HT1080 (cell line): ENCODE measurements at places on chromosomes 16 and 17. TPM values are rescaled to one million over a fixed set of nuclear protein-coding genes. Genes with fewer than 3 reads are reported as not detected.

TNFRSF17 gene
- total RNA-seq, result not detected in 2 replicates

GRCh38 chr16:56880176-56880575 lies 15.2 kb downstream of the SLC12A3 start:
- no peak for DNase-seq

DNA sequence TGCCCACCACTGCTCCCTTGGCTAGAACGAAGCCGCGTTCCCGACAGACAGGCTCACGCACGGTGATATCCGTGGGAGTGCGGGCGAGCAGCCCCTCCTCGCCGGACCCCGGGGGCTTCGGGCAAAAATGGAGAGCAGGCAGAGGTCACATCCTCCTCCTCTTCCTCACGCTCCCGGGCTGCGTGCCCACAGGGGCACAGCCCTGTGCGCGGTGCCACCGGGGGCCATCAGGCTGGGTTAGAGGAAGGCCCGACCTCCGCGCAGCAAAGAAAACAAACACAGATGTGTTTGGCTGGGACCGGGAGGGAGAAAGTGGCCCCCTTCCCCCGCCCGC lies 519 bp upstream of the NTN1 start:
- DNase-seq, result no peak

CALB2 gene
- total RNA-seq, result 5.4 and 6.9 TPM in 2 replicates

DNA sequence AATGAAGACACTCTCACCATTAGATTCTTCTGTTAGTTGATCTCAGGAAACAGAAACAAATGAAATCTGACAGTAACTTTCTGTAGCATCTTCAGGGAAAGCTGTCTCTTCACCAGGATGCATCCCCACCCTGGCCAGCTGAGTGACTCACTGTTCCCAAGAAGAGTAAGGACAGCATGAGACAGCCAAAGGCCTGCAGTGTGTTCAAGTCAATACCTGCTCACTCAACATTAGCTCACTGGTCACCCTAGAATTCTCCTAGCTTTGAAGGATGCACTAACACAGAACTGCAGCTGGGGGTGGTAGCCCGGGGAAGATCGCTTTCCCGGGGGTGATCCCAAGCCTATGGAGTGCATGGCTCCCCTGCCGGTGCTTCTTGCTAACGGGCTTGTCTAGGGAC lies 28.2 kb upstream of the CLEC18B start:
- peak; percentile 91 for DNase-seq

GRCh38 chr17:72407931-72408330 lies 287.1 kb downstream of the SOX9 start:
- no peak for DNase-seq

- DNase-seq, result no peak
These were observed 551 bp downstream of the WDR81 start for GRCh38 chr17:1724869-1725641.

DNA sequence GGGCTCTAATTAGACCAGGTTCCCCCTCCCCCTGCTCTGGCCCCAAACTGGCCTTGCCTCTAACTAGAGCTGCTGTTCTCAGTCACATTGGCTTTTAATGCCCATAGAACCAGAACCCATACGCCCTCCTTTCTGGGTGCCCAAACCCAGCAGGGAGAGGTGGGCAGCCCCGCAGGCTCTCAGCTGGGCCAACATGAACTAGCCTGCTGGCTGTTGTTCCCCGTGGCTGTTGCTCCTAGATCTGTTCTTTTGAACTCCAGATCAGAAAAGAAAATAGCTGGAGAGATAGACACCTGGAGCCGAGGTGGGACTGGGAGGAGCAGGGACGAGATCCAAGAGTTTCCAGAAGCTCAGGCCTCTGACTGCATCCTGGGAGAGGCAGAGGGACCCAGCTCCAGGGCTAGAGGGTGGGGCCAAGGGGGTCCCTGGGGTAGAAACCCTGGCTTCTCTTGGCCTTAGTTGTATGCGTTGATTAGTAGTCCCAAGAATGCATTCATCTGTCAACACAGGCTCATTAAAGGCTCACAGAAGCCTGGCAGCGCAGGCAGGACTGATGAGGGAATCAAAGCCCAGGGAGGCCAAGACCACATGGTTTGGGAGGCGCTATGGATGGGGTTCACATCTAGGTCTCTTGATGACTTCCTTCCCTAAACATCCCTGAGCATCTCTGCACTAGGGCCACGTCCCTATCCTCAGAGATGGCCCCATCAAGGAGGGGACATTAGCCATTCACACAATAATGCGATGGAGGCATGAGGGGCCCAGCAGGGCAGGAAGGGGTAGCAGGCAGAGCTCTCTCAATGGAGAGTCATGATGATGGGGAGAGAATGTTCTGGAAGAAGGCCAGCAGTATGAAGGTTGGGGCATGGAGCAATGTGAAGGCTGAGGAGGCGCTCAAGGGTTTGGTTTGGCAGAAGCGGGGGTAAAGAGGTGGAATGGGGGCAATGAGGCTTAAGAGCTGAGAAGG lies 1.3 kb upstream of the CPSF4L start:
- no peak for DNase-seq

SPATA2L gene
- total RNA-seq, result 14.4 and 15.1 TPM in 2 replicates

DNA sequence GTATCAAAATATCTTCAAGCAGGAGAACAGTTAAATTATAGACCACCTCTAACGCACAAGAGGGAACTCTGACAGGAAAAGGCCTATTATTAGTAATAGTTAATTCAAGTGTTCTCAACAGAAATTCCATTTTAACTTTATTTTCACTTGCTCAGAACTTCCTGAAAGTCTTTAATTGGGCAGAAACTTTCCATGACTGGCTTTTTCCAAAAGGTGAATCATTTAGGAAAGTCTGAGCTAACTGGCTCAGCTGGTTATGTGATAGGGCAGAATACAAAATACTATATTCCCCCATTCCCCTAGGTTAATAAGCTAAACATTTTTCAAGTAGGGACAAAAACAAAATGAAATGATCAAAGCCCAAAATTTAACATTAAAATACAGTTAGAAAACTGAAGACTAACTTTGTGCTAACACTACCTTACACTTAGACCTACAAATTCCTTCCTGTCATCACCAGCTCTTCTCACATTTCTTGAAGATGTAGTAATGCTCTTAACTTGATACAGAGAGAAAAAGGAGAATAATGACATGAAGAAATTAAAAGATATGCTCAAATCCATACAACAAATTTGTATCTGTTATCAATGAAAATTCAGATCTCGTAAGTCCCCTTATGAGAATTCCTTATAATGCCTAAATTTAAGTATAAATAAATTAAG lies 31.0 kb downstream of the CFDP1 start:
- peak; percentile 41 for DNase-seq

SYCE1L gene
- total RNA-seq, result not detected in 2 replicates

DNA sequence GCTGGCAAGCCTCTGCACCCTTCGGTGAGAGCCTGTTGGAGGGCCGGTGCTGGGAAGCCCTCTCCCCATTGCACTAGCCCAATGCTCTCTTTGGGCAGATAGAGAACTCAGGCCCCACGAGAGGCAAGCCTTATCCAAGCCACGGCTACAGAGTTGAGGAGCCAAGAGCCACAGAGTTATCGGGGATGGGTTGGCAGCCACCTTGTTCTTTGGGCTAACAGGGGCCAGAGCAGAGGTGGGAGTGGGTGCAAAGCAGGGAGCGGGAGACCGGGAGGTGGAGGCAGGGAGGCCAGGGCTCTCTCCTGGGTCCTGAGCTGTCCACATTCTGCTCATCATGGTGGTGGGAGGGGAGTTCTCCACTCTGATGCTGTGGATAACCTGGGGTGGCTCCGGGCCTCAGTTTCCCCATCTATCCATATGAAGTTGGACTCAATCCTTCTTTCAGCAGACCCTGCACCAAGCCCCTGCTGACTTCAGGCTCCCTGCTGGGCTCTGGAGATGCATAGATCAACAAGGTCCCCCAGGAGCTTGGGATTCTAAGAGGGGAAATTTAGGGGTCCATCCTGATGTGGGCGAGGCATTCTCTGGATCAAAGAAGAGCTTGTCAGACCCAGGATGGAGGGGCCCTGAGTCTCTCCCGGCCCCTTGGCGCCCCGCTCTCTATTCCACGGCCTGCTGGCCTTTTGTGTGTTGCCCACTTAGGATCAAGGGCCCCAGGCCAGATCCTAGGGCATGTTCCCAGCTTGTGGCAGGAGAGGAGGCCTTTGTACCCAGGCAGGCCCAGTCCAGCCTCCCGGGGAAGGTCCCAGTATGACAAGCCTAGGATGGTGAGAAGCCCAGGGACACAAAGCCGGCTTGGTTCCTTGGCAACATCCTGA lies 557 bp upstream of the CX3CL1 start:
- DNase-seq, result no peak

KRT222 gene
- total RNA-seq, result not detected in 2 replicates

DNA sequence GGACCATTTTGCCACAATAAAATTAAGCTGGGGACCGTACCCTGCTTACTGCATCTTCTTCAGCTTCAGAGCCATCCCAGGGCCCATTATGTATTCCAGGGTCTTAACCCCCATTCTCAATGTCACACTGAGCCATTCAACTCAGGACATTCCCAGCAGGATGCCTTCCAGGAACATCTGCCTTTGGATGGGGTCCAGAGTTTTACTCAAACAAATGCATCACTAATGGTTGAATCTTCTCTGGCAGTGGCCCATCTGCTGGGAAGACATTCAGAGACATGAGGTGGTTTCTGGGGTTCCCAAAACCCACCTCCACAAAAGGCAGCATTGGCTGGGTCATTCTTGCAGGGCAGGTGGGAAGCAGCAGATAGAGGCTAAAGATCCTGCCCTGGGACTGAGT lies 3.4 kb upstream of the SEC14L5 start:
- DNase-seq, result no peak

DNA sequence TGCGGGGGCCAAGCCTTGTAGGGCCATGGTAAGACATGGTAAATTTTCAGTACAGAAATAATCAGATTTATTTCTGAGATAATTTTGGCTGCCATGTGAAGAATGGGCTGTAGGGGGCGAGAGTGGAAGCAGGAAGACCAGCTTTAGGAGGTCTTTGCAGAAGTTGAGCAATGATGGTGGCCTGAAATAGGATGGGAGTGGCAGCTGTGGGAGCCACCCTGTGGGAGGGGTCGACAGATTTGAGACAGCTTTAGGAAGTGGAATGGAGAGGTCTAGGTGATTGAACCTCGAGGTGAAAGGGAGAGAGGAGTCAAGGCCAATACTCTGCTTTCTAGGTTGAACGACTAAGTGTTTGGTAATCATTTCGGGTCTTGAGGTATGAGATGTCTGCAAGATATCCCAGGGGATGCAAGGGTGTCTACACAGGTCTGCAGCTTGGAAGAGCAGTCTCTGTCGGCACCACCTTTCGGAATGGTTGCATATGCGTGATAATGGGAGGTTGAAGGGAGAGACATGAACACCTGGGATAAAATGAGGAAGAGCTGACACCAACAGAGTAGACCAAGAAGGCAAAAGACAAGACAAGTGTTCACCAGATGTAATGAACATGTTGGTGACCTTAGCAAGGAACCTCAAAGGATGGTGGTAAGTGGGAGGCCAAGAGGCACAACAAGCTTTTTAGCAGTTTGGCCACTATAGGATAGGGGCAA lies 4.2 kb upstream of the ATXN7L3 start:
- peak; percentile 56 for DNase-seq

GRCh38 chr17:13441873-13442272 lies 159.9 kb downstream of the HS3ST3A1 start:
- DNase-seq, result no peak

VMO1 gene
- not detected in 2 replicates for total RNA-seq

DNA sequence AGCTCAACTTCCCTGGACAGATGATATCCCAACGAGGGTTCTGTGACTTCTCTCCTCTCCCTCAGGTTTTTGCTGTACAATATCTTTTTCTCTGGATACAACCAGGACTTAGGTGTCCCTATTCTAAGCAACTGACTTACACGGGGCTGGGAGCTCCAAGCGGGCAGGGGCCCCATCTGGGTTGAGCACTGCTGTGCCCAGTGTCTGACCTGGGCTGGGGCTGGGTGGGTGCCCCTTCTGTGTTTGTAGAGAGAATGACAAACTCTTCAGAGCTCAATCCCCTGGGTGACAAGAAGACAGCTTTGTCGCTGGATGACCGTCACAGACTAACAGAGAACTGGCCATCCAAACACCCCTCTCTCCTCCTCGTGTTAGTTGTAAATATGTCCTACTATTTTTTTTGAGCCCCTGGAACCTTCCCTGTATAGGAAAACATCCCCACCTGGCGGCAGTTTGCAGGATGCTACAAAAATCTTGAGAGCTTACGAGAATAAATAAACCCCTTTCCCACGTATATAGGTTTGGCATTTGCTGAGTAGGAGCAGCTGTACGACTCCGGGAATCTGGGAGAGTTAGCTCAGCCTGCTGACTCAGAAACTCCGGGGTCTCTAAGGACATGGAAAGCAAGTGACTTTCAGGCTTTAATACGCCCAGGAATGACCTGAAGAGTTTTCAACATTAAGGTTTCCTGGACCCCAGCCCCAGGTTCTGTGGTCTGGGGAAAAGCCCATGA lies 23.7 kb upstream of the RCVRN start:
- peak; percentile 88 for DNase-seq

DNA sequence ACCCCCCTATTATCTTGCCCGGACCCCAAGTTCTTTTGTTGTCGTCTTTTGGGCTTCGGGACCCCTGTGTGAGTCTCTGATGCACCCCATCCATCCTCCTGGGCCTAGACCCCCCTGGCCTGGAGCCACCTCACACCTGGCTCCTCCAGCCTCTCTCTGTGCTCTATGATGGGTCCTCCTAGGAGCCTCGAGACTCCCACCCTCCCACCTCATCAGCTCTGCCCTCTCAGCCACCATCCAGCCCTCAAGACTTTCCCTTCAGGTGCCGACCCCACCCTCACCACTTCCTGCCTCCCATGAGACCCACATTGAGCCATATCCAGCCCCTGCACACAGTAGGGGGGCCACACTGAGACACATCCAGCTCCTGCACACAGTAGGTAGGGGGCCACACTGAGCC lies 8.7 kb upstream of the ATP2A3 start:
- no peak for DNase-seq

GRCh38 chr16:8920645-8921346 lies 38.6 kb downstream of the LITAFD start:
- DNase-seq, result no peak
